ENCODE measurements at places on chromosomes 6 and 20.

GRCh38 chr20:52130406-52130805 is 61.2 kb downstream of the ZFP64 start:
- DNase-seq = no peak

- no peak for DNase-seq
Measured at GRCh38 chr6:134457941-134458340, 140.0 kb upstream of the SGK1 start.

GRCh38 chr6:48037946-48038345 is 73.1 kb downstream of the PTCHD4 start:
- DNase-seq = no peak

DNA sequence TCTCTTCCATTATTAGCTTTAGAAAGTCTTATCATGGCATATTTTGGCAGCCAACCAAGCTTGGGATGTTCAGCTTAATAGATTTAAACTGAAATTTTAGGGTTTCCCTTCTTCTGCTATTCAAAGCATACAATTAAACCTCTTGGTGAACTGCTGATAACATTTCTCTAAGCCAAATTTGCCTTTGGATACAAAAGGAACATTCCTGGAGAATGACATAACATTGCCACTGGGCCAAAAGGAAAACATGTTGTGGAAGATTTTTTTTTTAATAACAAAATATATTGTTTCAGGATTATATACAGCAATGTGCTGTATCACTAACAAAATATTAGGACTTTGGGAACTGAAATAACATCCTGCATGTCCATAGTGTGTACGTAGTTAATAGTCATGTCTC is 215.1 kb upstream of the TBX18 start:
- DNase-seq = no peak

DNA sequence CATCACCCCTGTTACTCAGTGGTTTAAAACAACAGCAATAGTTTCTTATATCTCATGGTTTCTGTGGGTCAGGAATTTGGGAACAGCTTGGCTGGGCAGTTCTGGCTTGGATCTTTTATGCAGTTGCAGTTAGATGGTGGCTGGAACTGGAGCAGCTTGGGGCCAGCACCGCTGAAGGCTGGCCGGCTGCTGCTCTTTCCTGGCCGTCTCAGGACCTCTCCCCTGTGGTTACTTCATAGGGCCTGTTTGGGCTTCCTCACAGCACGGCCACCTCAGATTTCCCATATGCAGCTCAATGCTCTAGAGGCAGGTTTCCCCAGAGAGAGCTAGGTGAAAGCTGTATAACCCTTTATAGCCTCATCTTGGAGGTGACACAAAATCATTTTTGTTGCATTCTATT is 15.6 kb downstream of the PKIG start:
- no peak for DNase-seq

DNA sequence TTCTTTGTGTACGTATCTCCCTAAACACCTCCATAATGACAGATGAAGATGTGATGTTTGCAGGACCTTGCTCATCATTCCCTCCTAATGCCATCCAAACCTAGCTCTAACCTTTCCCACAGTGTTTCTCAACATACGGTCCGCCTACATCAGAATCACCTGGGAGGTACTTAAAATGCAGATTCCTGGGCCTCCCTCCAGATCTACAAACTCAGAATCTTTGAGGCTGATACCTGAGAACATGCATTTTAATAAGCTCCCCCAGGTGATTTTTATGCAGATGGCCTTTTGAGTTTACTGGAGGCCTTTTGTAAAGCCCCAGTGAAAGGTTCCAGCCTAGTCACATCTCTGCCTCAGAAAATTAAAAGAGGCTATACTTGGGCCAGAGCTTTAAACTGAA is 40.5 kb downstream of the METTL24 start:
- DNase-seq = no peak

GRCh38 chr20:53409447-53409717 is 184.3 kb downstream of the ZNF217 start:
- no peak for DNase-seq

DNA sequence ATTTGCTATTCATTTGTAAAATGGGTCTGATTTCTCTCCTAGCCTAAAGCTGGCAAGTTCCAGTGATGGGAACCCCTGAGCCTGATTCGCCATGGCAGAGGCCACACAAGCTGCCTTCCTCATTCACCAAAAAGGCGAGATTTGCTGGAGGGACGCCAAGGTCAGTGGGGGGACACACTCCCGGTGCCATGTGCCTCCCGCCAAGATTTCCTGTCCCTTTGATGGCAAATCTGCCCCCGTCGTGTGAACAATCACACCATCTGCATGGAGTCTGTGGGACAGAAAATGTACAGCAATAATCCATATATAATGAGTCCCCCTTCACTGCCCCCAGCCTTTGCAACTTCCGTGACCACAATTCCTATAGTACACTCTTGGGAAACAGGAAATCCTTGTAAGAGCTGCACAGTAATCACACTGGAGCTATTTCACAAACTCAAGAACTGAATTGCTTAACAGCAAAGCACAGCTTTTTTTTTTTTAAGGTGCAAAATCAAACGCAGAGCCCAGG is 15.7 kb upstream of the IGF2R start:
- DNase-seq = no peak

GRCh38 chr20:48772183-48772976 is 55.4 kb downstream of the PREX1 start:
- DNase-seq = no peak

- no peak for DNase-seq
Measured at GRCh38 chr6:50922579-50923525, 104.2 kb downstream of the TFAP2B start.

GRCh38 chr6:144248476-144249301 is 36.4 kb upstream of the UTRN start:
- no peak for DNase-seq

DNA sequence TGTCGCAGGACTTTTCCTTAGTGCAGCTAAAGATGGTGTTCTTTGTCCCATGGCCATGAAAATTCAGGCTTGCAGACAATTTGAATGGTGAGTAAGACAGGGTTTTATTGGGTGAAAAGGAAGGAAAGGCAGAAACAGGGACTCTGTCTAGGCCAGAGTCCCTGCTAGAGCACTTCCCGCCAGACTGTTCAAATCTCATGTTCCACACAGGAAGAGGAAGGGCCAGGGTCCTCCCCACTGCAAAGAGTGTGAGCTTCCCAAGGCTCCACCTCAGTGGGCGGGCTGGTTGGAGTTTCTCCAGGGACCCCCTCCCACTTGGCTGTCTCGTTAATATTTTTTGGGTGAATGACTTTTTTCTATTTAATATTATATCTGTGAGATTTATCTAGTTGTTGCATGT is 29.0 kb downstream of the COL19A1 start:
- DNase-seq = no peak

- DNase-seq = no peak
Measured at GRCh38 chr6:139829576-139829975, 455.1 kb upstream of the CITED2 start.

- no peak for DNase-seq
Measured at GRCh38 chr6:157075549-157076450, 247.5 kb downstream of the TMEM242 start.

DNA sequence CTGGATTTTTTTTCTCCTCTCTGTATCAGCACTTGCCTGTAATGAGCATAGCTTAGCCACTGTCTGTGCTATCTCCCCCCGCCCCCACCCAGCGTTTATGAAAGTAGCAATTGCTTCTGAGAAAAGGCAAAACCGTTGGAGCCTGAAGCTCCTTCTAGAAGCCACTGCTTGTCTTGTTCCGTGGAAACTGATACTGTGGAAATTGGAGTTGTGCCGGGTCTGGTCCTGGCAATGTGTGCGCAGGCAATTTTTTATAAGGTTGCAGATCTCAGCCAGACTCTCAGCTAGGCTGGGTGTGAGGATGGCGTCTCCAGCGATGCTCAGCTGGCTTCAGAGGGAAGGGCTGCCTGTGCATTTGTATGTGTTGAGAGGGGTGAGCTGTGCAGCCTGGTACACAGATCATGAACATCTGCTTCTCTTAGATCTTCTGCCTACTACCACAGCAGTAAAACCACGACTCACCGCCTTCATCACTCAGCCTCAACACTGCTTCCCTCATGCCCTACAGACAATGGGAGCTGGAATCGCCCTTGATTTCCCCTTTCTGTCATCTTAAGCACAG is 72.4 kb upstream of the GTSF1L start:
- DNase-seq = no peak

GRCh38 chr20:8353512-8353911 is 221.4 kb downstream of the PLCB1 start:
- DNase-seq = no peak

DNA sequence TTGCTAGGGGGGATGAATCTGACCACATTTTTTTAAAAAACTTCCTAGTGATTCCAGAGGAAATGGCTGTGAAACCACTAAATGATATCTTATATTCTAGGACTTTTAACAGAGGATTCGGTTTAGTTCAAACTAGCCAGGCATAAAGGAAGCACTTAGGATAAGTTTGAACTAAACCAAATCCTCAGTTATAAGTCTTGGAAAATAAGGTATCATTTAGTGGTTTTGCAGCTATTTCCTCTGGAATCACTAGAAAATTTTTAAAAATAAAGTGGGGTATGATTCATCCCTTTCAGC is 327.9 kb upstream of the QKI start:
- DNase-seq = no peak

GRCh38 chr20:37259031-37259430 is 2.6 kb downstream of the GHRH start:
- no peak for DNase-seq

DNA sequence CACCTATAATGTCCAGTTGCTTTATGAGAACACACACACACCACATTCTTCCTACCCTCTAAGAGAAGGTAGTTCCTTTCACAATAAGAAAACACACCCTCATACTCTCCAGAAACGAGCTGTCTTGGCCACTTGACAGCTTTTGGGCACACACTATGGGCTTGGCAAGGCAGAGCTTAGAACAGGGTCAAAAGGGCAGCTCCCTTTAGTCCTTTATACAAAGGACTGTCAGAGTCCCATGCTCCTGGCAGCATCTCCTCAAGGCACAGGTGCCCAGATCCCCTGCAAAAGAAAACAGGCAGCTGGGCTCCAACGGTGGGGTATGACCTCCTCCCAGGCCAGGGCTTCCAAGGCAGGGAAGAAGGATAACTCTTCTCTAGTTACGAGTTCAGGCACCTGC is 4.9 kb upstream of the LYRM2 start:
- no peak for DNase-seq

DNA sequence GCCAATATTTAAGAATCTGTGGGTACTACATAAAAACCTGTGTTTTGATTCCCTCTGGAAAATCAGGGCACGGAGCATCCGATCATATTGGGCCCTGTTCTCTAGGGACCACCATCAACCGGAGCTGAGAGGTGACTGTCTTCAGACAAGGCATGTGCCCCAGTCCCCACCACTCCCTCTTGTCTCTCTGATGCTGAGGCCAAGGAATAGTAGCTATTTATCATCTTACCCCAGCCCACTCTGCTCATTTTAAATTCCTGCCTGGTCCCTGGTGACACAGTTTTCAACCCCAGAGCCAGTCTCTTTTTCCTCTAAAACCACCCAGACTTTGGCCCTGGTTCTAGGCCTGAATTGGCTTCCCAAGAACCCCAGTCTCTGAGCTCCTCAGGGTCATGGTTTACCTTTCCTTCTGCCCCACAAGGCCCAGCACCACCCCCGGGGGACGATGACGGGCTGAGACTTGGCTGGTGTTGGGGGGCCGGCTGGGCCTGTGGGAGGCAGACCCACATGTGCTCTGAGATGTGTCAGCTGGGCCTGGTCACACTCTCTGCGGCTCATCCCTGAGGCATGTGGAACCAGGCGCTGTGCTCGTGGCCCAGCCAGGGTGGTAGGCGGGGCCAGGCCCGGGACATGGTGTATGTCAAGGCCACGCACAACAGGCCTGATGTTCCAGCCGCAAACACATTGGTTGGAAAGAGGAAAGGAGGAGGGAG is 114.4 kb downstream of the CEBPB start:
- DNase-seq = no peak

DNA sequence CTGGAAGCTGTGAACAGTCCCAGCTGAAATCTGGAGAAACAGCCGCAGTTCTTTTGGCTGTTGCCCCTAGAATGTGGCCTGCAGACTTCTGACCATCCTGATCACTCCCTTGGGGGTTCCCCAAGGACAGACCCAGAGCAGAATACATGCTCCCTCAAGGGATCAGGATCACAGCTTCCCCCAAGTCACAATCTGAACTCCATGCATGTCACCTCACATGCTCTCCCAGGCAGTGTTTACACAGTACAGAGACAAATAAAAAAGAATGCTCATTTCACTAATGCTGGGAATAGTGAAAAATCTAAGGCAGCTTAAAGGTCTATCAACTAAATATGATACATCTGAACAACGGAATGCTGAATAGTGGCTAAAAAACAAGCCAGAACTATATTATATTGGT is 20.5 kb downstream of the SPAG4 start:
- DNase-seq = no peak

DNA sequence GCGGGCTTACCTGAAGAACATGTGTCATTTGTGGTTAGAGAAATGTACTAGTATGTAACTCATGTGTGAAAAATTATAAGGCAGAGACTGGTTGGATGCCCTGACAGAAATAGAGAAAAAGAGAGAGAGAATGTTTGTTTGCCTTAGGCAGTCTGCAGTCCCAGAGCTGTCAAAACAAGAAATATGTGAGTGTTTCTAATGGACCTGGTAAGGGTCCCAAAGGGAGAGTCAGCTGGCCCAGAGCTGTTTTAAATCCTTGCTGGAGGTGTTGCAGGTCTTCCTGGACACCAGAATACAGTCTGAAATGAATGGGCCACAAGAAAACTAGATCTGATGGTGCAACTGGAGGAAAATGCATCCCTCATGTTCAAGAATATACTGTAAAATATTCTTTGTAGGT is 158.3 kb upstream of the OGFRL1 start:
- DNase-seq = no peak

DNA sequence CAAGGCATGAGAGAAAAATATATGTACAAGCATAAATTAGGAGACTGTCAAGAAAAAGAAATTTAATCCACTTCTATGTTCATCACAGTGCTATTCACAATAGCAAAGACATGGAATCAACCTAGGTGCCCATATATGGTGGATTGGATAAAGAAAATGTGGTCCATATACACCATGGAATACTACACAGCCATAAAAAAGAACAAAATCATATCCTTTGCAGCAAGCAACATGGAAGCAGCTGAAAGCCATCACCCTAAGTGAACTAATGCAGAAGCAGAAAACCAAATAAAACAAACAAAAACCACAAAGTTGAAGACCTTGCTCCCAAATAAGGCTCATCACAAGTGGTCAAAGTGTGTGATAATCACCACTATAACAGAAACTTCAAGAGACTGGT is 36.7 kb downstream of the USP45 start:
- no peak for DNase-seq

DNA sequence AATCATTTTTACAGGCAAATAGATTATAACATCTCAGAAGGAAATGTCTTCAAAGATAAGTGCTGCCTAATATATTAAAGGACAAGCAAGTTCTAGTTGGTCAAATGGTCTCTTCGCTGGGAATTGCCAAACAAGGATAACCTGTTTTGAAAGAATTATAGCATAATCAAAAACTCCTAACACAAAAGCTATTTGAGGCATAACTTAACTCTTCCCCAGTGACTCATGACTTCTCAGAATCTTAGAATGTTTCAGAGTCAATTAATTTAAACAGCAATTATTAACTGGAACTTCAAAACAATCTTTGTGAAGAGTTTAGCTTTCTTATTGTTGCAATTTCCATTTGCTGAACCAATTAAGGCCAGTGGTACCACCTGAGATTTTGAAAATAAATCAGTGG is 126.6 kb downstream of the MTFR2 start:
- no peak for DNase-seq

- no peak for DNase-seq
Measured at GRCh38 chr6:109117346-109118035, 22.2 kb downstream of the CEP57L1 start.

GRCh38 chr6:10460096-10460495 is 45.2 kb upstream of the TFAP2A start:
- DNase-seq = no peak
